ENCODE measurements at places on chromosomes 13 and 19. TPM values are rescaled to one million over a fixed set of nuclear protein-coding genes. Genes with fewer than 3 reads are reported as not detected.

The SELENOW gene
- total RNA-seq: 342 TPM

DNA sequence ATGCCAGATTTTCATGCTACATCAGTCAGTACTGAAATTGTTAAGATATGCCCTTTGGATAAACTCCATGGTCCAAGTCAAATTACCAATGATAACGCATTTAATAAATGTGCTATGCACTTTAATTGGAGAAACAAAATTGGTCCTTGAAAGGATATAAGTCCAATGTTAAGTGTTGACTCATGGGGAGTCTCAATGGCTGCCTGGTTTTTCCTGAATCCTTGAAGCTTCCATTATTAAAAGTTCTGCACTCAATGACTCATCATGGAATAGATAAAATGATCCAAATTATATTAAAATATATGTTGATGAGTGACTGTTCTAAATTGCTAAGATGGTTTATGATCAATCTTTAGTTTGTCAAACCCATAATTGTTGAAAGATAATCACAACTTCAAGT lies 346.0 kb upstream of the ATXN8OS start:
- DNase-seq: no peak

The ZNF491 gene
- total RNA-seq: 6.5 TPM

The ADAMTS10 gene
- total RNA-seq: 59.1 TPM

GRCh38 chr19:3131168-3131567 lies 4.7 kb upstream of the GNA15 start:
- DNase-seq: no peak

DNA sequence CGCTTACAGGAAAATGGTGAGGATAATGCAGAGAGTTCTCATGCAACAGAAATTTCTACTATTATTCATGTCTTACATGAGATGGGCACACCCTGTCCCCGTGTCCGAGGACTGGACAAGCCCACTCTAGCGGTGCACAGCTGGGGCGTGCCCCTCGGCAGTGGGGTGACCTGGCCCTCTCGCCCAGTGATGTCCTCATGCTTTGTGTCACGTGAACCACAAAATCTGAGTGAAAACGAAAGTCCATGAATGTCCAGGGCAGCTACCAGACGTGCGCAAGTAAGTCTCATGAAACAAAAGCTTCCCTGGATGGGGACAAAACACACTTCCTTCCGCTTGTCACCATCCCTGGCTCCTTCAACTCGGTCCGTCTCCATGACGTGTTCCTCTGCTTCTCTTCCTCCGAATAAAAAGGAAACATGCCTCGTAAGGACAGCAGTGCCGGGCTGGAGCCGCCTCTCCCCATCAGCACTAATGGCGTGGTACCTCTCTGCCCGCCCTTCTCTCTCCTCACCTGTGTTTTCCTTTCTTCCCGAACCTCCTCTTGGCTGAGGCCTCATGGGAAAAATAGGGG lies 45.6 kb downstream of the ANKRD10 start:
- no peak for DNase-seq

GRCh38 chr19:4403005-4403761 lies 743 bp downstream of the CHAF1A start:
- no peak for DNase-seq

GRCh38 chr19:10881403-10882107 lies 10.2 kb downstream of the CARM1 start:
- no peak for DNase-seq

Data from progenitor cell of endocrine pancreas (in vitro differentiated cells).